ENCODE measurements at places on chromosomes 5 and 9. TPM values are rescaled to one million over a fixed set of nuclear protein-coding genes. Genes with fewer than 3 reads are reported as not detected.

DNA sequence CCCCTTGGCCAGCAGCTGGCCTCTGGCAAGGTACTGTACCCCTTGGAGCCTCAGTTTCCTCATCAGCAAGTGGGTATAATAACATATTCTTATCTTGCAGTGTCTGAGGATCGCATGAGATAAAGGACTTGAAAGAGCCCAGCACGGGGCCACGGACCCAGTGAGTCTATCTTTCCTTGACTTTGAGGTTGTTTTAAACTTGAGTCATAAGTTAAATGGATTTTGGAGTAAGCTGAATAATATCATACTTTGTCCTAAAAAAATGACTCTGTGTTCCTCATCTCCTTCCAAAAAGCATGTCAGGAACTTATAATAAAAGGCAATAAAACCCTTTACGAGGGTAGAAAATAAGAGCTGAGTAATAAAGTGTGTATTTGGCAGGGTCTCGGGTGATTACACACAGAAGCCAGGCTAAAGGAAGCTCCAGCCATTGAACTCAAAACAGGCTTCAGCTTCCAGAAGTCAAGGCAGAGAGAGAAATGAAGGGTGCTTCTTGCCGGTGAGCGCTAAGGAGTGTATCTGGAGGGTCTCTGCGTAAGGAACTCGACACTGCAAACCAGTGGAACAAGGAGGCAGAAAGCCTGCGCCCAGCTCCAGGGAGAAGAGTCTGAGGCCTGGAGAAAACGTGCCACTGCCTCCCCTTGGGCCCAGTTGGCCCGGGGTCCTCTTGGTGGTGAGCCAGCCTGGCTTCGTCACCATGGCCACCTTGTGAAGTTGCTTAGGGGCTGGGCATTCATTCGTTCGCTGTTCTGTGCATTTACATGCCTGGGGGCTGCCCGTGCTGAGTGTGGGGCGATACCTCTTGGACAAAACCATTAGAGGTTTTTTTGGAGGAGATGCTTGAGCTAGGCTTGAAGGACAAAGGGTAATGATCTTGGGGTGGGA is 72.4 kb upstream of the PHYKPL start:
- no peak for DNase-seq
- H3K27ac ChIP-seq = no peak overlapping the region
- H3K27me3 ChIP-seq = peaks cover 12% of the 10 kb centered on the region
- no peak overlapping the region for H3K4me3 ChIP-seq
- H3K36me3 ChIP-seq = no peaks in the 10 kb centered on the region

- no peaks in the 10 kb centered on the region for H3K27me3 ChIP-seq
- H3K27ac ChIP-seq = no peak overlapping the region
- no peak for DNase-seq
These were observed 32.9 kb upstream of the FAM120AOS start for GRCh38 chr9:93486268-93486667.

DNA sequence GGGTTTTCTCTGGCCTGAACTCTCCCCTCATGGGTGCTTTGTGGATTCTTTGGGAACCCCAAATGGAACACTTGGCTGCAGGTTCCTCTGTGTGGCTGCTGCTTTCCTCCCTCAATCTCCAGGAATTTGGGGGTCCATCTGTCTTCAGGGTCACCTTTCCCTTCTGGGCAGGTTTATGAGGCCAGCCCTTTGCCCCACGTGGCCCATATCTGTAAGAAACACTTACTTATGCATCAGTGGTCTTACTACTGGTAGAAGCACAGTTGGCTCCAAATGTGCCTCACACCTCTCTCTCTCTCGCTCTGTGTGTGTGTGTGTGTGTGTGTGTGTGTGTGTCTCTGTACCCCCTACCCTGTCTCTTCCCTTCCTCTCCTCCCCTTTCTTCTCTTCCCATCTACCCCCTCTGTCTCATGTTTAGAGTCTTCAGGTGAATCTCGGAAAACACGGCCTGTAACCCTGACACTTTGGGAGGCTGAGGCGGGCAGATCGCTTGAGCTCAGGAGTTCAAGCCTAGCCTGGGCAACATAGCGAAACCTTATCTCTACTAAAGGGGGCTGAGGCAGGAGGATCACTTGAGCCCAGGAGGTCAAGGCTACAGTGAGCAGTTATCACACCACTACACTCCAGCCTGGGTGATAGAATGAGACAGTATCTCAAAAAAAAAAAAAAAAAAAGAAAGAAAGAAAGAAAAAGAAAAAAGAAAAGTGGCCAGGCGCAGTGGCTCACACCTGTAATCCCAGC is 26.8 kb downstream of the C5orf15 start:
- no peaks in the 10 kb centered on the region for H3K27me3 ChIP-seq
- no peak for DNase-seq
- H3K4me3 ChIP-seq = no peak overlapping the region
- H3K27ac ChIP-seq = no peak overlapping the region

- H3K4me1 ChIP-seq = no peaks in the 10 kb centered on the region
- DNase-seq = no peak
- H3K27me3 ChIP-seq = no peaks in the 10 kb centered on the region
- no peak overlapping the region for H3K4me3 ChIP-seq
- peaks cover 60% of the 10 kb centered on the region for H3K36me3 ChIP-seq
- H3K27ac ChIP-seq = no peak overlapping the region
These were observed 21.0 kb upstream of the FAM151B start for GRCh38 chr5:80466669-80467485.

- H3K4me3 ChIP-seq = no peak overlapping the region
- H3K27ac ChIP-seq = no peak overlapping the region
- H3K4me1 ChIP-seq = peaks cover 6% of the 10 kb centered on the region
- H3K27me3 ChIP-seq = peaks cover 2% of the 10 kb centered on the region
- DNase-seq = no peak
These were observed 5.7 kb upstream of the DOCK2 start for GRCh38 chr5:169631360-169631759.

GRCh38 chr9:108258640-108259039 is 597.1 kb downstream of the ACTL7B start:
- no peak for DNase-seq
- no peaks in the 10 kb centered on the region for H3K36me3 ChIP-seq
- no peak overlapping the region for H3K4me3 ChIP-seq
- no peak overlapping the region for H3K27ac ChIP-seq

The NTRK2 gene
- 1.8 TPM for total RNA-seq

The SEC16A gene
- total RNA-seq = 62.7 TPM

The PRDM9 gene
- not detected for total RNA-seq

All from activated CD4-positive, alpha-beta T cell treated with anti-CD3 and anti-CD28 coated beads for 36 hours (primary cell).